ENCODE measurements at places on chromosomes 2 and 18. TPM values are rescaled to one million over a fixed set of nuclear protein-coding genes. Genes with fewer than 3 reads are reported as not detected.

KRTCAP3 gene
- total RNA-seq: not detected

TNFAIP6 gene
- total RNA-seq: 32.4 TPM

LYPD1 gene
- total RNA-seq: 0.73 TPM

NT5C1B gene
- total RNA-seq: not detected

BCL11A gene
- total RNA-seq: under 0.01 TPM

FNDC4 gene
- 34.7 TPM for total RNA-seq

CAPN14 gene
- 0.33 TPM for total RNA-seq

DHX57 gene
- total RNA-seq: 20.3 TPM

C1QL2 gene
- not detected for total RNA-seq
